ENCODE measurements at places on chromosomes 7 and 10. TPM values are rescaled to one million over a fixed set of nuclear protein-coding genes. Genes with fewer than 3 reads are reported as not detected.

The LRRD1 gene
- not detected for total RNA-seq

The TRRAP gene
- total RNA-seq: 28.0 TPM

GRCh38 chr7:52053525-52053924 lies 736.9 kb upstream of the COBL start:
- no peak for DNase-seq

The PON3 gene
- 6.5 TPM for total RNA-seq

- no peak for DNase-seq
Observed at GRCh38 chr10:71547876-71548846, 151.4 kb downstream of the CDH23 start.

DNA sequence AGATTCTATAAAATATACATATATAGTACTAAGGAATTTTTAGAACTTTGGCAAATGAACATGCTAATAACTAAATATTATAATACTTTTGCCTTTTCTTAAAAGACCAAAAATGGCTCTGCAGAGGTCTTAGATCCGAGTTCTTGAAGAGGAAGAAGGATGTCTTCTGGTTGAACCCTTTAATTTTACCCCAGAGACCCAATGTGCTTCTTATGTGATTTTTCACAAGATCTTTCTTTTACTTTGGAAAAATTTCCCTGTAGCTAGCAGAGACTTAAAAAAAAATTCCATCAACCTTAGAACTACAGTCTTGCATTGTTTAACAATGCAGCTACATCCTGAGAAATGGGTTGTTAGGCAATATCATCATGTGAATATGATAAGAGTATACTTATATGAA lies 663.2 kb downstream of the PARD3 start:
- no peak for DNase-seq

The LIPM gene
- total RNA-seq: not detected

The CTAGE4 gene
- 20.0 TPM for total RNA-seq

The RNF148 gene
- 0.76 TPM for total RNA-seq

DNA sequence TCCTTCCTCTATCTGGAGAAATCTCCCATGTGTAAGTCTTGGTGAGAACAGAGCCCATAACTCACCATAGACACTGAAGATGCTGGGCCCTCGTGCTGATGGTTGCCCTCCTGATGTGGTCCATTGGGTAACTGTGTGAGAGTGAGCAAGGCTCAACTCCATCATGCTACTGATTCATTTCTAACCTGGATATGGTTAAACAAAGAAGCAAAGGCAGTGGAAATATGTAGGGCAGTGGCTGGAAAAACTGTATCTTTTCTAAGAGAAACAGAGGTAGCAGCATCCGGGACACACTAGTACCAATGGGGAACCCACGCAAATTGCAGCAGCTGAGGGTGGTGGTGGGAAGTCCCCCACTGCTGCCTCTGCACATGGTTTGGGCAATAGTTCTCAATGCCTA lies 221.7 kb downstream of the KLF6 start:
- DNase-seq: no peak

GRCh38 chr10:116287906-116288501 lies 15.0 kb upstream of the GFRA1 start:
- peak; percentile 23 for DNase-seq

The CLCN1 gene
- 0.34 TPM for total RNA-seq

The SMURF1 gene
- total RNA-seq: 29.7 TPM

DNA sequence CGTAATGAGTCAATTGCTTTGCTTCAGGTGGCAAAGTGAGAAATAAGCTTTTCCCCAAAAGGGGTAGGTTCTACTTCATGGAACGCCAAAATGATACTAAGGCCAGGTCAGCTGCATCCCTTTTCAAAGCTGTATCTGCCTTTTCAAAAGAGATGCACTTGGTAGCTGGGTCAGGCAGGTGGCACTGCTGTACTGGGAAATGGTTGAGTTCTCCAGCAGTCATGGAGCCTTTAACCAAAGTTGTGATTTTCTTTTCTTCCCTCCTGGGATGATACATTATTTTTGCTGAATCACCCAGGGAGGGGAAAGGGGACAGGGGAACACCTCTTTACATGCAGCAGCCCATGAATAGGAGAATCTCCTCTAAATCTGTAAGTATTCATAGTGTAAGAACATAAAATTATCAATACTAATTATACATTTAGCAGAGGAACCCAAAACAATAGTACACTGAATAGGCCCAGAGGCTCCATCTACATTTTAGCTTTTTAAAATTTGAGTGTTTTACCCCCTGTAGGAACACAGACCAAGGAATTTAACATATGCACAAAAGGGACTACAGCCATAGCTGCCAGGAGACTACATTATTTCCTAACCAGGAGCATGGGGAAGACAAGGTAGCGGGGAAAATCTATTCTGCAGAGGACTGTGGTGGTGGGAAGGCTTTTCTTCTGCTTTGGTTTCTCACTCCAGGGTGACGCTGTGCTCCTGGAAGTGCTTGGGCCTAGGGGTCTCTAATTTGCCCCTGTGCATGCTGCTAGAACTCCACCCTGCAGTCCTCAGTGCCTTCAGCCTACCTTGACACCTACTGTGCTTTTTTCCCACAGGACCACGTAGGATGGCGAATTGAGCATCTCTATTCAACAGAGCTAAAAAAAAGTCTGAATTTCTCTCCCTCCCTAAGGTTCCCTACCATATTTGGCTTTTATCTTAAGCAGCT lies 6.4 kb upstream of the GPR22 start:
- DNase-seq: peak; percentile 37

DNA sequence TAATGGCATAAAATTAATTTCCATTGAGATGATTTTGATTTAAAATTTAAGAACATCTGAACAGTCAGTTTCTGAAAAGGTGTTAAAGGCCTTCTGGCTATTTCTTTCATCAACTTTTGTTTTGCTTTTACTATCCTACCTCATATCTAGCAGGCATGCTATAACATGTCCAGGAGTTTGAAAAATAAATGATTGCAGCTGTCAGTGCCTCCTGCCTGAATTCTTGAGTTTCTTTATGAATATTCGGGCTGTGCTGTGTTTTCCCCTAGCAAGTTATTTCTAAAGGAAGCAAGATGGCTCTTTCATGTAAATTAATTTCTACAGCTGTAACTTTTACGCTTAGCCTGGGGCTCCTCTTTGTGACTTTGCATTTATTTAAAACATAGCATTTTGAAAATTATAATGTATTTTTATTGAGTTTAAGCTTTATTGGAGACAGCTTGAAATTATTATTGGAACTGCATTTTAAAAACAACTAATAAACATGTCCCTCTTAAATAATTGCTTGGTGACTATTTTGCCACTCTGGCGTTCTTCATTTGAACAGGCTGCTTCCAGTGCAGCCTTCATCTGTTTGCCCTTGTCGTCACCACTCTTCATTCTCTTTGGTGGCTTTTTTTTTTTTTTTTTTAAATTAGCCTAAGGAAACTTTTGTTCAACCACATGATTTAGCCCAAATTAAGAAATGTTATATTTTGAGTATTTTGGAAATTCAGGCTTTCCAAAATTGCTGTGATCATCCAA lies 1083.4 kb upstream of the LRRN3 start:
- no peak for DNase-seq

DNA sequence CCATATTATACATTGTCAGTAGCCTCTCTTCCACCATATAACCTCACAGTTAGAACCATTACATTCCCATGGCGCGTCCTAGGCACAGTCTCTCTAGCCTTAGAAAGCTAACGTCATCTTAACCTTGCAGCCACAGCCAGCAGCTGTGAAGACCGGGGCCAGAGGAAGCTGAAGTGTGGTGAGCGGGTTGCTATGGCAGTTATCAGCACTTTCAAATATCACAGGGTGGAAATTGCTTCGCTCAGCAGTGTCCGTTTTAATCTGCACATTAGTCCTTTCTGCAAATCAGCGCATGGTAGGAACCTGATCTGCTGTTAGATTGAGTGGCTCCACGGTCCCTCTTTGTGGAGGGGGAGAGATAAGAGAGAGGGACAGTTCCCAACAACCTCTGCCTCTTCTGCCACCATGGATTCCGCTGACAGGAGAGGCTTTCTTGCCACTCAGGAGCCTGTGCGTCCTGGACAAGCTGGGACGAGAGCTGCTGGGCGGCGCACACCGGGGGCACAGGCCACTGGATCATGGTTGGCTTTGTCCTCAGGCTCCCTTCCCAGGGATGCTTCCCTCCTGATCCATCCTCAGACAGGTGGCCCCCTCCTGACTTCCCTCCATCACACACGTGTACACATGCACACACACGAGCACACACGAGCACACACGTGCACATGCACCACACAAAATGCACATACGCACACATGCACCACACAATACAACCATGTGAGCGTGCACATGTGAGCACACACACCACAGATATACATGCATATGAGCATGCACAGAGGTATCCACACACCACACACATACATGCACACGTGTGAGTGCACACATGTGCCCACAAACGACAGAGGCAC lies 93.8 kb downstream of the WDR37 start:
- DNase-seq: no peak

DNA sequence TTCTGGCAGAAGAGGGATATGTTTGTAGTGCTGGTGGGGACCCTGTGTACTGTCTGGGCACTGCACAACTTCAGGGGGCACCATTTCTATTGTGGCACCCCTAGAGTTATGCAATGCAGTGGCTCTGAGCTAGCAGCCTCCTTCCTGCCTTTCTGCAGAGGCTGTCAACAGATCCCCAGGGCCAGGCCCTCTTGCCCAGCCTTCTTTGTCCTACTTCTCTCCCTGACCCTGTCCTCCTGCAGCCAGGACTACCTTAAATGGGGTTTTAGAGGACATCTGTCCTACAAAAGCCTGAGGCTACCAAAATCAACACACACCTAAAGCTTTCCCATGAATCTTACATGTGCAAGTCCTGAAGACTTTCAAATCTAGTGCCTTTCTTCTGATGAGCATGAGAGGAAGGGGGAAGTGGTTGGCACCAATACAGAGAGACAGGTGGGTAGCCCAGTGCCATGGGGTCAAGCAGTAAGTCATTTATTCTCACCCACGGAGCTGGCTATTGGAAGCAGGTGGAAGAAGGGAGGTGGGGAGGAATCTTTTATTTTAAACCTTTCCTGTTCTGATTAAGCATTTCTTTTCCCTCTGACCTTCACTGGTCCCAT lies 2.4 kb downstream of the SPOCK2 start:
- DNase-seq: no peak

GRCh38 chr7:38171623-38172391 lies 6.2 kb upstream of the STARD3NL start:
- DNase-seq: no peak

The TEX47 gene
- total RNA-seq: not detected

- DNase-seq: no peak
Observed at GRCh38 chr7:42338231-42338915, 101.4 kb upstream of the GLI3 start.

DNA sequence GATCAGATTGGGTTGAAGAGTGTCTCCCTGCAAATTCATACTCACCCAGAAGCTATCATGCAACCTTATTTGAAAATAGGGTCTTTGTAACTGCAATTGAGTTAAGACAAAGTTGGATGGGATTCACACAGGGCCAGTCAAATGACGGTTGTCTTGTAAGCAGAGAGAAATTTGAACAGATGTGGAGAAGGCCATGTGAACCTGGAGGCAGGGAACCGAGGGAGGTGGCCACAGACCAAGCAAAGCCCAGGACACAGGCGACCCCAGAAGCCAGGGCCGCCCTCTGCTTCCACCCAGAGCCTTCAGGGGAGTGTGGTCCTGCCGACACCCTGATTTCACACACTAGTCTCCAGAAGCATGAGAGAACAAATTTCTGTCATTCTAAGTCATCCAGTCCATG lies 140.8 kb downstream of the SFMBT2 start:
- no peak for DNase-seq

The ANKRD2 gene
- total RNA-seq: 0.90 TPM

GRCh38 chr7:82549616-82550285 lies 106.2 kb upstream of the CACNA2D1 start:
- DNase-seq: no peak

DNA sequence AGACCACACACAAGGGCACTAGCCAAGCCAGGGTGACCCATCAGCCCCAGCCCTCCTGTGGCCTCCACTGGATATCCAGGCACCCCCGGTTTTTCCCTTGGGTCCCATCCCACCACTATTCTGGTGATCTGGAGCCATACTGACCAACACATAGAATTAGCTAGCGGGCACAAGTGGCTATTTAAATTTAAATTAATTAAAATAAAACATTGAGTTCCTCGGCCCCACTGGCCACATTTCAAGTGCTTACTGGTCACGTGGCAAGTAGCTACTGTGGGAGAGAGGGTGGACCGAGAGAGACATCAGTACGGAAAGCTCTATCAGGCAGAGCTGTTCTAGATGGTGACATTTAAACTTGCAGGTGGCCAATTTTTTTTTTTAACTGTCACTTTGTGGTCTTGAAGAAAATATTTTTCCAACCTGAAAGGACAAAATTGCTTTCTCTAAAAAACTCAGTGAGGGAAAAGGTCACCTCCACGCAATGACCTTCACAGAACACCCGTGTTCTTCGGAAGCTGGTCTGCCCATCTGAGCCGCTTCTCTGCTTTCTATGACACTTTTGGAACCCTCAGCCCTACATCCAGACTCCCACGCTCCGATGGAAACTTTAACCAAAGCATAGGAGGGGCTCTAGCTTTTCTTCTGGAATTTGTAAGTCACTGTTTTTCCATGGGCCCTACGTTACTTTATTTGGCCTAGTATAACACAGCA lies 30.0 kb downstream of the HIPK2 start:
- no peak for DNase-seq

GRCh38 chr10:57962839-57963238 lies 304.9 kb downstream of the IPMK start:
- no peak for DNase-seq

GRCh38 chr10:124109261-124109660 lies 15.9 kb upstream of the CHST15 start:
- DNase-seq: no peak

- DNase-seq: no peak
Observed at GRCh38 chr10:31574577-31574976, 255.6 kb downstream of the ZEB1 start.

DNA sequence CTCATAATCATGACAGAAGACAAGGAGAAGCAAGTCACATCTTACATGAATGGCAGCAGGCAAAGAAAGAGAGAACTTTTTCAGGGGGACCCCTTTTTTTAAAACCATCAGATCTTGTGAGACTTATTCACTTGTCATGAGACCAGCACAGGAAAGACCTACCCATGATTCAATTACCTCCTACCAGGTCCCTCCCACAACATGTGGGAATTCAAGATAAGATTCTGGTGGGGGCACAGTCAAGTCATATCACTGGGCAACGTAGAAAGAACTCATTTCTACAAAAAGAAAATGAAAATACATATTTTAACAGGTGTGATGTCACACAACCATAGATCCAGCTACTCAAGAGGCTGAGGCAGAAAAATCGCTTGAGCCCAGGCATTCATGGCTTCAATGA lies 304.1 kb downstream of the IPMK start:
- DNase-seq: no peak

GRCh38 chr7:6551016-6551511 lies at the start of gene GRID2IP:
GRID2IP (minus strand) TSS chr7:6551461; CDS start chr7:6551436, 25 bp downstream.
- no peak for DNase-seq

The DRGX gene
- not detected for total RNA-seq

All from Calu3 (cell line).